ENCODE measurements at places on chromosomes 7 and 10.

DNA sequence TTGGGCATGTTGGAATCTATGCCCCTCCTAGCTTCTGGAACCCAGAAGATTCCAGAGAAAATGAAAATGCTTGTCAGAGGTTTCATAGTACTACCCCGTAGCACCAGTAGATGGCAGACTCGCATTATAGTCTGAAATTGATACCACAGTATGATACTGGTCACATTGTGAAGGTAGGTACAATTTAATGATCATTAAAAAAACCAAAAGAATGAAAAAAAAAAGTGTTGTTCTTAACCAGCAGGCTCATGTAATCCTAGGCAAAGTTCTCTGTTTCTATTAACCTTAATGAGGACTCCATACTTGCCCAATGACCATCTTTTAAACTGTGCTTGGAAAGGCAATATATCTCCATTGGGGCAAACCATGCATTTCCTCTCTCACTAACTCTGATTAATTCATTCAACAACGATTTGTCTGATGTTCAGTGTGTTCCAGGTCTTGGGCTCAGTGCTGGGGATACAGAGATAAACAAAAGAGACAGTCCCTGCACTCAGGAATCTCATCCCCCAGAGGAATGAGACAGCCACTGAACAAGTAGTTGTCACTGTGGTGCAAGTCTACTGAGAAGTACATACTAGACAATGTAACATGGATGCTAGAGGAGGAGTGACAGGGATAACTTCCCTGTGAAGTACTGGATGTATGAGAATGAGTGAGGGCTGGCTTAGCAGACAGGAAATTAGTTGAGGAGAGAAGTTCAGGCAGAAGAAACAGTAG lies 223.5 kb upstream of the PHYHIPL start:
- no peak for DNase-seq

DNA sequence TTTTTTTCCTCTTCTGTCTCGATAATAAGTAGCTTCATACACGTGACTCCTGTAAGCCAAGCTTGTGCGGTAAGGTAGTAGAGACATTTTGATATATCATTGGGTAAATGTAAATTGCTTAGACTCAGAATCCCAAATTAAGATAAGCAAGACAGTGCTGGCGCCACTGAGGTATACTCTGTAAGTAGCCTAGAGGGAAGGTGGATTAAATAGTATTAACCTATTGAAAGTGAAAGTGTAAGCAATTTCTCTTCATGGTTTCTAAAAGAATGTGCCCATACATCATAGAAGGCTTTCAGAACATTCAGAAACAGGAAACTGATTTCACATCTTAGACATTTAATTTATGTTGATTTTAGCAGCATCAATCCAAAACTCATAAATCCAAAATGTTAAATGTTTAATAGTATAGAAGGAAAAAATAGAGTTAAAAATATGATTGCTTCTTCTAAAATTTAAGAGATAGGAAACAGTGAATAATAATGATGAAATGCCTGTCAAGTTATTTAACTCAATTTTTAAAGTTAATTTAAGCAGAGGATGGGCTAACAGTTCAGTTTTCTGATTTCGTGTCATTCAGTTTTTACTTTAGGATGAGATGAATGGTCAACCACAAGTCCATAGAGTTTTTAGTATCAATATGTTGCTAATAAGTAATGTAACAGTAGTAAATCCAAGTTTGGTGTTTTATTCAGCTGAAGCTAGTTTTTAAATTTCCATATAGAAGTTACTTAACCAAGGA lies 36.8 kb downstream of the LRRC72 start:
- no peak for DNase-seq

DNA sequence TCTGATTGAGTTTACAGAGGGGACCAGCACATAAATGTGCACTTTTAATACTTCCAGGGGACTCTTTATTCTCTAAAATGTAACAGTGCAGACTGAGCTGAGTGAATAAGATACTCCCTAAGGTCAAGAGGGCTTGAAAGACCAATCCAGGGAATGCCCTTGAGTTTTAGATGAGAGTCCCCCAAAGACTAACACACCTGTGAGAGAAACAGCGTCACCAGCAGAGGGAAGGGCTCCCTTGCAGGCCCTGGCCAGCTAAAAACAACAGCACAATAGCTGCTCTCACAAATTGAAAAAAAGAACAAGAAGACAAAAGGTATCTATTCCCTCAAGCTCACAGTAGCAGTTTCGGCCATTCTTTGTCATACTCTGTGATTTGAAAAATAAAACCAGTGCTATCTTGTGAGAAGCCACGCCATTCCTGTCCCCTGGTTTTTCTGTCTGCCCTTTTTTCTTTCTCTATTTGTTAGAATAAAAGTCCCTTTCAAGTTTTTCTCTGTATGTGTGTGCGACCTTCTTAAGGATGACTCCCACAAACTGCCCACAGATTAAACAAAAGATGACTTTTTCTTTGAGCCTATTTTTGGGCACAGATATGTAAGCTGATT lies 230.4 kb upstream of the BMPER start:
- no peak for DNase-seq

DNA sequence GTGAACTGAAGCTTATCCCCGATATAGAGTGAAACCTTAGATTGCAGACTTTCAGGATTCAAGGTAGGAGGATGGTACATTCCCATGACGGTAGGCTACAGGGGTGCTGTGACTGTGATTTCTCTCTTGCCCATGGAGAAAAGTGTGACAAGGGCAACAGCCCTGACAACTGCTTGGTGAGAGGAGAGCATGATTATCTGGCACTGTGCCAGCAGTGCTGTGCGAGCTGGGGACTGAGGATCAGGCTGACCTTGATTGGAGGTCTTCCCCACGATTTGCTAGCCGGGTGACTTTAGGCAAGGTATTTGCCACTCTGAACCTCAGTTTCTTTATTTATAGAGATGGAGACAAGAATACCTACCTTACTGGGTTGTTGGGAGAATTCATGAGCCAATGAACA lies 229.5 kb downstream of the PTEN start:
- DNase-seq, result no peak

DNA sequence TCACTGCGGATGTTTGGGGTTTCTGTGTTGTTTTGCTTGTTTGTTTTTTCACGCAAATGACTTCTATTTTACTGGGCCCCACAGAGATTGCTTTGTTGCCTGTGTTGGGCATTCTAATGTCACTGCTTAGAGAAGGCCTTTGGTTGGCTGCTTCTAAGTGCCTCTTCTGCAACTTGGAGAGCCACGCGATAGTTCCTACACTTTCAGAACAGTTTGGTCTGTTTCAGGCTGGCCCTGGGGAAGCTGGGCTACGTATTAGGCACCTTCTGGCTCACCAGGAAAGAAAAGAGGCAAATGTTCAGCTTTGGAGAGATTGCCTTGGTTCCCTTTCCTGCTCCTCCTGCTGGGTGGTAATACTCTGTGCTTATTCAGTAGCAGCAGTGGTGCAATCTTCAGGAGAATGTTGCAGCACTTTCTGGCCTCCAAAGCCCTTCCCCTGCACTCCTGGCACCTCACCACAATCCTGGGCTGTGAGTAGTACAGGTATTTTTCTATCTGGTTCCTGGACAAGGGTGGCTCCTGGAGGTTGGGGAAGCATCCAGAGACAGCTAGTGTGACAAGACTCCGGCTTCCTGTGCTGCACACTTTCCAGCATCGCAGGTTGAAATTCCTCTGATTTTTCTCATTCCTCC lies 1.2 kb downstream of the ANTXRL start:
- DNase-seq, result no peak

DNA sequence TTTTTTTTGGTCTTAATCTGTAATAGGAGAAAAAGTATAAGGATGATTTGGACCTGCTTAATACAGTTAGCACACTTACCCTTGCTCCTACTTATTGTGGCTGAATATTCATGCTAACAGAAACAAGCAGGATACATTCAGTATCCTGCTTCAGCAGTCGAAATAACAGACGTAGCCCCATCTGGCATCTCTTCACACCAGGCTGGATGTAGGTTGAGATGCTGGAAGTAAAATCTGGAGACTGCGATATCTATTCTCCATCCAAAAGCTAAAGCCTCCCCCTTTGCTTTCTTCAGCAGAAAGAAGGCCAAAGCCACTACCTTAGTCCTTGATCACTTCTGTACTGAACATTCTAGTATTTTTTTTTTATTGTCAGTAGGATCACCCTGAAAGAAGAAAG lies 537.4 kb downstream of the AUTS2 start:
- no peak for DNase-seq

DNA sequence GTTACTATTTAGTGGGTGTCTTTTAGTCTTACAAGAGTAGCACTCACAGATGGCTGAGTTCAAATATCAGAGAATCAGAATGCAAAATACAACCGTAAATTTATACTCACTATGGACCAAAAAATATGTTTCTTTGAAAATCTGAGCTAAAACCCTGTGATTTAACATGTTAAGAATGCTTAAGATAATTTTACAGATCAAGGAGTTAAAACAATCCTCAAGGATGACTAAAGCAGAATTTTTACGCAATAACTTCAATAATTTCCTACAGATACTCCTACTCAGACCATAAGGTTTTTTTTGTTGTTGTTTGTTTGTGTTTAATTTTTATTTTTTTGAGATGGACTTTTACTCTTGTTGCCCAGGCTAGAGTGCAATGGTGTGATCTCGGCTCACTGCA lies 47.9 kb upstream of the CCDC6 start:
- no peak for DNase-seq

GRCh38 chr10:61052469-61053205 lies 108.7 kb upstream of the RHOBTB1 start:
- DNase-seq, result no peak

DNA sequence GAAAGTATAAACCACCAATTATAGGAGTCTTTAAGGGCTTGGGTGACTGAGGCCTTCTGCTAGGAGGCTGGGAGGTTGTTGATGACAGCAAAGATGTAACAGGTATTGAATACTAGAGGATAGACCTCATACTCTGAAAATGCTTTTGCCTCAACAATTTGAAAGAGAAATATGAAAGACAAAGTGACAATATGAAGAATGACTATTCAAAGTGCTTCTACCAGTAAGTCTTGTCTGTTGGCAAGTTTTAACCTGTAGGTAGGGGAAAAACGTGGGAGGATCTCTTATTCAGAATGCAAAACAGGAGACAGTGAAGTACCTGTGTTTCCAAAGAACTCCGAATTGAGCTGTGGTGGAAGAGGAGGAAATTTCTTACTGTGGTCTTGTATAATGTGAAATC lies 38.2 kb downstream of the GBF1 start:
- no peak for DNase-seq

- DNase-seq, result no peak
Observed at GRCh38 chr10:93178226-93178625, 104.5 kb downstream of the CYP26A1 start.

GRCh38 chr7:29505931-29506330 lies 57.7 kb upstream of the PRR15 start:
- DNase-seq, result no peak

- no peak for DNase-seq
Observed at GRCh38 chr10:114328441-114328812, 75.9 kb downstream of the AFAP1L2 start.

GRCh38 chr10:95485056-95485844 lies 75.9 kb downstream of the SORBS1 start:
- no peak for DNase-seq

- DNase-seq, result no peak
Observed at GRCh38 chr10:61943674-61944378, 42.3 kb downstream of the ARID5B start.

DNA sequence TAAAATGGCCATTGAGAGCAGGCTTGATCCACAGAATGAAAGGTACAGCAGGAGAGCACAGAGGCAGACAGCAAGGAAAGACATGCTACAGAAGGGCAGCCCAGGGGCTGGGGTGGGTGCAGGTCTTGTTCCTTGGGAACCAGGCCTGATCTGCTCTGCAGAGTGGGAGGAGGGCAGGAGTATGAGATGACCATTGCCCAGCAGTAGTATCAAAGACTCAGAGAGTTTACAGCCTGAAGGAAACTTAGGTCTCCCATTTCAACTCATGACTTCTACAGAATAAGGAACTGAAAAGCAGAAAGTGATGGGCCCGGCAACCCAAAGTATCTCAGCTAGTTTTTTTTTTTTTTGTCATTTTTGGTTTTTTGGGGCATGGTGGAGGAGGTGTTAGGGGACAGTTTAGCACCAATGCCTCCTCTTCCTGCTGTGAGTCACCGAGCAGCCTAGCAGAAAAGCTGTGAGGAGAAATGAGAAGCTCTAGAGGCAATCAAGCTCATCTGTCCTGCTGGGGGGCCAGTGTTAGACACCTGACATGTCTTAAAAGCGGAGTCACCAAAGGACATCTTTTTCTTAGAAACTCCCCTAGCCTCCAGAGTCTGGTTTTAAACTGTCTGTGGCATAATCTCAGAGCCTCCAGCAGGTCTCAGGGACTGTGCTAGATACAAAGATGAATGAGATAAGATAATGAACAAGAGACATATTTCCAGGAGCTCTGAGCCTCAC lies 34.3 kb upstream of the HERPUD2 start:
- DNase-seq, result no peak

DNA sequence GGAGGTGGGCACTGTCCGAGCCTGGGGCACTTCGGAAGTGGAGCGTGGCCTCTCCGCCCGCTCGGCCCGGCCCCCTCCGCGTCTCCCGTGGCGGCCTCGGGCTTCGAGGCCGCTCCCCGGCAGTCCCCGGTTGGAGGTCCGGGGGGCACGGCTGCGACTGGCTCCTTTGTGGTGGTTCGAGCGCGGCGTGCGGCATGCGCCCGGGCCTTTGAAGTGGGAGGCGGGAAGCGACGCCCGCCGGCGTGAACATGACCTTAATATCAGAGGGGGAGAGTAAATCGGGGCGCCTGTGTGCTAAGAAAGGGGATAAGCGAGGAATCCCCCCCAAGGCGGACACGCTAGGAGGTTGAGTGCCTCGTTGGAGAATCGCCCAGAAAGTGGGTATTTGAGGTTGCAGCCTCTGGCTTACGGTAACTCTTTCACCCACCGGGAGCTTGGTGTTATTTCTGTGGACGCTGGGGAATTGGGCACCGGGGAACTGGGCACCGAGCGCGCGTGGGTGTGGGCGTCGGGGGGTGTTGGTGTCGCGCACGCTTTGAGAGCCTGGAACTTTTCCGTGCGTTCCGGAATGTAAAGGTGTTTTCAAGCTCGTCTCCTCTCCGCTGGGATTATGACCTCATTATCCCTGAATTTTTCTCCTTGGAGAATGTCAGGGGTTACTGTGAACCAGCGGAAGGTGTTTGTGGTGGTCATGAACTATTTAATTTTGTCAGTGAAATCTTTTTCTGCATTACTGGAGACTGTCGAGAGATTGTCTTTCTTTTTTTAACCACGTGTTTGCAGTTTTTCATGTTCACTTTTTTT lies 660 bp downstream of the SUV39H2 start:
- DNase-seq, result no peak

DNA sequence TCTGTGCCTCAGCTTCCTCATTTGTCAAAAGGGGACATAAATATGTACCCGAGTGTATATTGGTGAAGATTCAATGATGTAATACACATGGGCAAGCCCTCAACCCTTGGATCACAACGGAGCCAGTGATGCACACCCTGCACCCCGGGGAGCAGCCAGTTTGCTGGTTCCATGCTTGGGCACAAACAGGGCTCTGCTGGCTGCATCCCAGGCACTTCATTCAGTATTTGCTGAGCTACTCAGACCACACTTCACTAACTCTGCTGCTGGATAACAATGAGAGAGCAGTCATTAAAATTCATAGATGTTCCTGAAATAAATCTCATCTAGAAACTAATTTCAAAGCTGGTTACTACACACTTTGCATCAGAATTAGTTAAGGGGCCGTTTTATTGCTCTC lies 72.0 kb downstream of the SCRN1 start:
- peak; percentile 77 for DNase-seq
